ENCODE measurements at places on chromosomes 6 and 20. TPM values are rescaled to one million over a fixed set of nuclear protein-coding genes. Genes with fewer than 3 reads are reported as not detected.

CENPW gene
- 54.6 TPM for total RNA-seq

PARD6B gene
- 6.2 TPM for total RNA-seq

TRIM10 gene
- total RNA-seq, result 0.08 TPM

- no peak overlapping the region for H3K27ac ChIP-seq
- H3K27me3 ChIP-seq, result no peaks in the 10 kb centered on the region
- H3K36me3 ChIP-seq, result peaks cover 79% of the 10 kb centered on the region
These were observed 34.1 kb downstream of the DYNLT1 start for GRCh38 chr6:158610319-158610968.

DNA sequence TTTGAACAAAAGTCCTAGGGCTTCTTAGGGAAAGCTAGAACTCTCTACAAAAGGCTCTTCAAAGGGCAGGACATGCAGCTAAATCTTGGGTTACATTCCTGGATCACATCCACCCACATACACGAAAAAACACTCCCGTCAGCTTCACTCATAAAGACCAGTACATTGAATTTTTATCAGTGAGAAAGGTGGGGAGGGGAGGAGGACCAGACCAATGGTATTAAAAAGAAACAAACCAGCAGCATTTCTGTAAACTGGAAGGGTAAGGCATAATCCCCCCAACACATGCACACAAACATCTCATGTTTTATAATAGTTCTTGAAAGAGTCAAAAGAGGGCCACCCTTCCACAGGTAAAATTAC, 31.6 kb downstream of the MYLK4 start:
- peaks cover 1% of the 10 kb centered on the region for H3K27me3 ChIP-seq
- no peak overlapping the region for H3K27ac ChIP-seq
- no peak for DNase-seq
- H3K36me3 ChIP-seq, result no peaks in the 10 kb centered on the region
- no peak overlapping the region for H3K4me3 ChIP-seq
- H3K4me1 ChIP-seq, result no peaks in the 10 kb centered on the region

- DNase-seq, result peak; percentile 52
- H3K27ac ChIP-seq, result no peak overlapping the region
- peaks cover 8% of the 10 kb centered on the region for H3K4me1 ChIP-seq
- peaks cover 3% of the 10 kb centered on the region for H3K36me3 ChIP-seq
These were observed 100.8 kb downstream of the FAM217A start for GRCh38 chr6:3977875-3978711.

- no peak overlapping the region for H3K4me3 ChIP-seq
- H3K4me1 ChIP-seq, result no peaks in the 10 kb centered on the region
- DNase-seq, result no peak
- peaks cover 11% of the 10 kb centered on the region for H3K27me3 ChIP-seq
- no peak overlapping the region for H3K27ac ChIP-seq
These were observed 21.0 kb upstream of the GCLC start for GRCh38 chr6:53565886-53566285.

- DNase-seq, result no peak
- no peak overlapping the region for H3K27ac ChIP-seq
- H3K4me3 ChIP-seq, result no peak overlapping the region
- peaks cover 40% of the 10 kb centered on the region for H3K4me1 ChIP-seq
- no peaks in the 10 kb centered on the region for H3K27me3 ChIP-seq
- H3K36me3 ChIP-seq, result no peaks in the 10 kb centered on the region
These were observed 12.8 kb upstream of the HINT3 start for GRCh38 chr6:125943528-125944433.

DNA sequence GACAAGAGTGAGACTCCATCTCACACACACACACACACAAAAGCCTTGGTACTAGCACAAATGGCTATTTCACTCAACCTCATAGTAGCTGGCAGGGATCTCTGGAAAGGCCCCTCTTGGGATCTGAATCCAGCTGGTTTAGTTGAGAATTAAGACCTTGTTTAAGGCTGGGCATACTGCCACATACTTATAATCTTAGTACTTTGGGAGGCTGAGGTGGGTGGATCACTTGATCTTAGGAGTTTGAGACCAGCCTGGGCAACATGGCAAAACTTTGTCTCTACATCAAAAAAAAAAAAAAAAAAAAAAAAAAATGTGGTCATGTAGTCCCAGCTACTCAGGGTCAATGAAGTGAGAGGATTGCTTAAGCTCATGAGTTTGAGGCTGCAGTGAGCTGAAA, 628.3 kb downstream of the MMUT start:
- H3K4me3 ChIP-seq, result no peak overlapping the region
- no peaks in the 10 kb centered on the region for H3K36me3 ChIP-seq
- no peaks in the 10 kb centered on the region for H3K4me1 ChIP-seq
- no peak overlapping the region for H3K27ac ChIP-seq
- DNase-seq, result no peak
- H3K27me3 ChIP-seq, result no peaks in the 10 kb centered on the region

Data from activated CD4-positive, alpha-beta memory T cell treated with anti-CD3 and anti-CD28 coated beads, Interleukin-2, amount 10 ng/mL, durations not matched to agents 7 days and 5 days (primary cell).